ENCODE measurements at places on chromosomes 2 and 18.

DNA sequence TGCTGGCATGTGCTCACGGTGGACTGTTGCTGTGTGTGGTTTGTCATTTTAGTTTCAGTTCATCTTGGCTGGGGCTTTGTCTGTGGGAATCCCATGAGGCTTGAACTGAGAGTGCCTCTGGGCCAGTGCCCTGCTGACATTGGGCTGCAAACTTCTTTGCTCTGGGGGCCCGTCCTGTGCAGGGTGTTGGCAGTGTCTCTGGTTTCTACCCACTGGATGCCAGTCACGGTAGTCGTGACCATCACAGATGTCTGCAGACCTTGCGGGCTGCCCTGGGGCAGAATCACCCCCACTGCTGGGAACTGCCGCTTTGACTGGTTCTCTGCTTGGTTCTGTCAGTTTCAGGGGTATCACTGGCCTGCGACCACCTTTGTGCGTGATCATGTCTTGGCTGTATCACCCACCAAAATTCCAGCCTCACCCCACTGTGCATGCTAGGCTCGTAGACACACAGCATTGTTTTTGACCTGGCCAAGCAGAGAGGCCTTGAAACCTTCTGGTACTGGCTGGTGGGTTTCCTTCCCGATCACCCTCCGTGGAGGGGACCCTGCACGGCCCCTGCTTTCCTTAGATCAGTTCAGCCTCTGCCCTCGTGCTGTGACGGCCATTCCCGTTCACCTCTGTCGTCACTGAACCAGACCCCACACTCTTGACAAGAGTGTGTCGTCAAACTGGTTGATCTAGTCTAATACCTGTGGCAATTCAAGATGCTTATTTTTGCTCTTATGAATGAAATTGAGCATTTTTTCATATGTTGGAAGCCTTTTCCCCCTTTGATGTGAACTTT, 57.6 kb downstream of the KCNG2 start:
- no peak for DNase-seq

DNA sequence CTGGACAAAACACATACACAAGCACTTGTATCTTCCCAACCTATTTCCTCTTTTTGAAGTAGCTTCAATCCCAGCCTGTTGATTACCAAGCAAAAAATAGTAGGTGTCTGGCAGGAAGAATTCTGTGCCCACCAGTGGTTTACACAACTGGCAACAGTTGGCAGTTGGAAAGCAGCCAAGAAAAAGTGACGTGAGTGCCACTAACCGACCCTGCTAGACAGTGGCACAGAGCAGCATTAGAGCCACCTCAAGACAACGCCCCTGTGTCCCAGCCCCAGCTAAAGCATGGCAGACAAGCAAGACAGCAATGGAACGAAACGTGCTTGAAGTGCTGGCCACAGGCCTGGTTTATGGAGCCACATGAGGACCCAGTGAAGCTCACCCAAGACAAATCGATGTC, 379.6 kb downstream of the FBXO15 start:
- DNase-seq, result no peak

- no peak for DNase-seq
Observed at GRCh38 chr2:124254621-124255020, 229.5 kb downstream of the CNTNAP5 start.

DNA sequence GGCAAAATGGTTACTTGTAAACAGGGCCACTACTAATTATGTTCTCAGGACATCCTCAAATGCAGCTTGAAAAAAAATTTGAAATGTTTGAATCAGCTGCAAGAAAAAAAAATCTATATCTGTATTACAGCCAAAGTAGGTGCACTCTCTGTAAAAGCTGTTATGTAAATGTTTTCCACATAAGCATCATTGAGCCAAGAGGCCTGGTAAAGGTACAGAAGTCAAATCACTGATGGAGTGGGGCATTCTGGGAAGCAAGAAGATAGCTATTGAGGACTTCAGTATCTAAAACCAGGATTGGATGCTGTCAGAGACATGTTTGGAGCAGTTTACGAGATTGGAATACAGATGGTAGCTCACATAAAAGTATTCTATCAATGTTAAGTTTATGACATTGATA, 80.3 kb downstream of the MAPRE2 start:
- DNase-seq, result no peak

DNA sequence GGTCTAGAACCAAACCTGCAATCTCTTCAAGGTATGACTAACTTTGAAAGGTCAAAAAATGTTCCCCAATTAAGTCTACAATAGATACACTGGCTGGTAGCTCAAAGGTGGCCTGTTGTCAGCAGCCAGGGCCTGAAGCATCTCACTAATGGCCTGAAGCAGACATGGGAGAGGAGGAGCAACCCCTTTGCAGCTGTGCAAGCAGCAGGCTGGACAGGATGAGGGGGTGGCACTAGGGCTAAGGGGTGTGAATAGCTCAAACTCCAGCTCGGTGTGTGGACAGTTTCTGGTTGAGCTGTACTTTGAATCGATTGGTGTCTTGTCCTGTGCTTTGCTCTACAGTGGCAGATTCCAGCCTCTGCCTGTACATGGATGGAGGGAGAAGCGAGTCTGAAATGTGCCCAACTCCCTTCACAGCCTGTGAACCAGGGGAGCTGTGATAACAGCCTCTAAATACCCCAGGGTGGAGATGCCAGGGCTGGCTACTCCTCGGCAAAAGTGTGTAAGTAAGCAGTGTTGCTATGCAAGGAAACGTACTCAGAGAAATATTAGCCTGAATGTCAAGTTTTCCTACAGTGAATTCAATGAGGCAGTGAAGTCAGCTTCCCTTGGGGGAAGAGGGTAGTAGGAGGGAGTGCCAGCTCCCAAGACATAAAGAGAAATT, 34.7 kb upstream of the DTNB start:
- DNase-seq, result no peak

DNA sequence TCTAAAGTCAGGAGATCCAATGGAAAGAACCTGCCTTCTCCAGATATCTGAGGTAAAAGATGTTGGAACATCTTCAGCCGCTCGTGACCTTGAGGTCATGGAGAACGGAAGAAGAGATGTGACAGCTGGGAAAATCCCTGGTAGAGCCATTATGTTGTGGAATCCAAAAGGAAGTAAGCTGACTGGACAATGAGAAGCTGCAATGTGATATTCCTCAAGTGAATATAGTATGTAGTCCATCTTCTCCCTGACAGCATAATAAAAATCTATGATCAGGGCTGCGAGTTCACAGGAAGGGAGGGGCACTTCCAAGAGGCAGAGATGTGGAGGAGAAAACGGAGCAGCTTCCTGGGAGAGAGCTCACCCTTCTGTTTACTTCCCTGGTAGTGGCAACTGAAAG, 201.0 kb upstream of the SP5 start:
- no peak for DNase-seq

- DNase-seq, result peak; percentile 37
Observed at GRCh38 chr2:182866095-182866460, 359 bp downstream of the FRZB start.

- no peak for DNase-seq
Observed at GRCh38 chr2:236217926-236218325, 46.3 kb downstream of the ASB18 start.

- DNase-seq, result no peak
Observed at GRCh38 chr2:111952871-111953452, 54.6 kb downstream of the MERTK start.

DNA sequence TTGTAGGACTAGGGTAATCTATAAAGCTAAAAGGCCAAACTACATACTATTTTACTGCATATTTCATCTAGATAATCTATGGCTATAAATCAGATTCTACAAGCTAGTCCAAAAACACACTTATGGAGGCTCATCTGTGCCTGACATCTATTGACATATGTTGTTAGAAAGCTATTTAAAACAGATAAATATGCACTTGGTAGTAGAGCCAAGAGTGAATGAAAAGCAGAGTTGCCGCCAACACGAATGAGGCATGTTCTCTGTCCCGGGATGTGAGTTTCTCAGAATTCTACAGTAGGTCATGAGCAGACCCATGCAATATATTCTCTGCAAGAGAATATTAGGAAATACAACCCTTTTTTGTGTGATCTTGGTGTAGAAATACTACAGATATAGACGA, 66.7 kb upstream of the LPIN2 start:
- no peak for DNase-seq

DNA sequence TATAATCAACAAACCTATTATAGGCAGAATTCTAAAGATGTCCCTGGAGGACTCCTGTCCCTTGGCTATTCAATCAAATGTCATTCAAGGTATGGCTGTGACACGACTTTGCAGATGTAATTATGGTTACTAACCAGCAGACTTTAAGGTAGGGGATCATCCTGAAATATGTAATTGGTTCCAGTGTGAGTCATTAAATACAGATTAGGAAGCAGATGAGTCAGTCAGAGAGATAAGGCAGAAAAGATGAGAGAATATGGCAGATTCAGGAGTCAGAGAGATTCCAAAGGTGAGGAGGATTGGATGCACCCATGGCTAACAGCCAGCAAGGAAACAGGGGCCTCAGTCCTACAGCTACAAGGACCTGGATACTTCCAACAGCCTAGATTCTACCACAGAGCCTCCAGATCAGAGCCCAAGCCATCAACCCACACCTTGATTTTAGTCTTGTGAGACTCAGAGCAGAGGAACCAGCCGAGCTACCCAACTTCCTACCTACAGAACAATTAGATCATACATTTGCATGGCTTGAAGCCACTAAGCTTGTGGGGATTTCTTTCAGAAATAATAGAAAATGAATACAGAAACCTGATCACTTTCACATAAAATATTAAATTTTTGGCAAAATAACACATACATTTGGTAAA, 11.2 kb upstream of the PROM2 start:
- DNase-seq, result no peak

GRCh38 chr2:44200011-44200410, 31.3 kb downstream of the PPM1B start:
- DNase-seq, result no peak

- no peak for DNase-seq
Observed at GRCh38 chr2:99507937-99508818, 18.4 kb upstream of the REV1 start.
